Upper lobe of right lung (tissue), 1 donor: ENCODE measurements at places on chromosomes 1 and 21. TPM values are rescaled to one million over a fixed set of nuclear protein-coding genes. Genes with fewer than 3 reads are reported as not detected.

PLA2G4A gene
- total RNA-seq = 10.7 TPM

SHISAL2A gene
- 0.81 TPM for total RNA-seq

HES2 gene
- total RNA-seq = 5.7 TPM

CD1D gene
- total RNA-seq = 5.3 TPM

GRHL3 gene
- total RNA-seq = 0.55 TPM

TFF3 gene
- 19.6 TPM for total RNA-seq

- DNase-seq = no peak
These were observed 34.9 kb downstream of the CHML start for GRCh38 chr1:241605146-241605805.

- no peak for DNase-seq
These were observed 29.4 kb upstream of the CCDC27 start for GRCh38 chr1:3722846-3723245.

DNA sequence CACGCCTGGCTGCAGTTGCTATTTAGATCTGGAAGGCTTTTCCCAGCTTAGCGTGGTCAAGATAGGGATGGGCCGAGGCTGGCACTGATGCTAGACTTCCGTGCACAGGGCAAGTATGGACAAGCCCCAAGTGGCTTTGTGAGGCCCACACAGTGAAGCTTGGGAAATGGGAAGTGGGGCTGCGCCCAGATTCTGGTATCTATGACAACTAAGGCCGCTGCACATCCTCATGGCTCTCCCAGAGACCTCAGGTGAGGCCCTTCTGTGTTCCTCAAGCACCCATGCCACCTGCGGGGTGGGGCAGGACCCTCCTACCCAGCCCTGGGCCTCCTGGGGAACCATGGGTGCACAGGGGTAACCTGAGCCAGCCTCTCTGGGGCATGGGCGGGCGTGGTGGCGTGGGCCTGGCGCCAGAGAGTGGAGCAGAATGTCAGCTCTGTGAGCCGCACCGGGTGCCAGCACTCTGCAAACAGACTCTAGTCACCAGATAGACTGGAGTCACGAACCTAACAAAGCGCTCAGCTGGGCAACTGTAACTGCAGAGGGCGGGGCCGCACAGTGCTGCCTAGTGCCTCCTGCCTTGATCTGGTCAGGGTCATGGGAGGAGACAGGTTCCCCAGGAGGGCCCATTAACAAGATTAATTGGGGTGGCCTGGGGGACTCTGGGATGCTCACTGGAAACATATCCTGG is 46.4 kb downstream of the ELF3 start:
- peak; percentile 84 for DNase-seq
